ENCODE measurements at places on chromosomes 2 and 18.
A peak's percentile ranks its signal among the peaks of the same experiment; 100 is the strongest.

- no peak for DNase-seq
Observed at GRCh38 chr2:47070155-47070919, 84.8 kb downstream of the STPG4 start.

- DNase-seq, result peak; percentile 62
Observed at GRCh38 chr2:44952143-44952805, 10.8 kb downstream of the SIX3 start.

DNA sequence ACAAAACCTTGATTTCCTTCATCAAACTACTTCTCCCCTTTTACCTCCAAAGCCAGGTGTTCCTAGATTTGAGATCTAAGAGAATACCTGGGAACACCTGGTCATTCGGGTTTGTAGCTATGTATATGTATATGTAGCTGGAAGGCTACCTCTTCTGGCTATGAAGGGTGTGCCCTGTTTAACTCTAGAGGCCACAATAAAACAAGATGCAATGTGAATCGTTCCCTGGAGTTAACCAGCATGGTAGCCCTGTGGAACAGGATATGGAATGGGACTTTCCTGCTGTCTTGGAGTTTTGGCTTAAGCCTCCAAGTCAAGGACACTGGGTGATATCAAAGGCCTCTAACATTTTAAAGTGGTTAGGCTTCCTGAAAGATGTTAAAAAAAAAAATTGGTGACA is 17.7 kb upstream of the NFU1 start:
- DNase-seq, result no peak

GRCh38 chr18:74524097-74524496 is 10.2 kb upstream of the CNDP1 start:
- DNase-seq, result no peak

DNA sequence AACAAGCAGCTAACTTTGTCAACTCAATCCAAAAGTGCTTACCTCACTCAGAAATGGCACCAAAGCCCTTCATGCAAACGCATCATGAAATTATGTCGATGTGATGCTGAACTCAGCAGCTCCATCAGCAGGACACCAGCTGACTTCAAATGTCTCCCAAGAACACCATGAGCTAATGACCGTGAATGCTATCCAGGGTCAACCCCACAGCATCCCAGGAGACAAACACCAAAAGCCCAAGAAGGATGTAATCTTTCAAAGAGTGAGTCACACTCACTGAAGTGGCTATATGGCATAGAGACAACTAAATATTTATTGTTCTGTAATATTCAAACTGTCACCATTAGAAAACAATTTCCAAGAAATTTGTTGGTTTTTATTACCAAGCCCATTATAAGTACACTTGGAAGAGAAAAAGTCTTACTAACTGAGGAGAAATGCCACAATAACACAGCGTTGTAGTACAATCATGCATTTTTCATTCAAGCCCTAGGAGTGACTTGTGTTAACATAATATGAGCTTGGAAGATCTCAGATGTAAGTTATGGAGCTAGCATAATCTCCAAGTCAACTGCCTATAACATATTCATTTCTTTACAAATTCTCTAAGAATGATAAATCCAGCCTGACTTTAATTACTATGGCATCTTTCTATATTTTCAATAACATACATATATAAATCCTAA is 165.0 kb upstream of the CCDC68 start:
- no peak for DNase-seq

DNA sequence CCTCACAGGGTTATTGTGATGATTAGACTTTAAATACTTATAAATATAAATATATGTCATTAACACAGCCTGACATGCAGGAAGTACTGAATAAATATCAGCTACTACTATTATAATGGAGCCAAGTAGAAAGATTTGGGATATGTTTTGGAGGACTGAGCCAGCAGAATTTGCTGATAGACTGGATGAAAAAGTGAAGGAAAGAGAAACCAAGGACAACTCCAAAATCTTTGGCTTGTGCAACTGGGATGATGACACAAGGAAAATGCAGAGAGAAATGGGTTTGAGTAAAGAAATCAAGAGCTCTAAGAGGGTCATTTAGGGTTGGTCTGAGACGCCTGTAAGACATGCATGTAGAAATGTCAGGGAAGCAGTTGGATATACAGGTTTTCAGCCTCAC is 15.6 kb downstream of the ADD2 start:
- no peak for DNase-seq

- DNase-seq, result no peak
Observed at GRCh38 chr2:10350761-10351160, 48.1 kb downstream of the HPCAL1 start.

DNA sequence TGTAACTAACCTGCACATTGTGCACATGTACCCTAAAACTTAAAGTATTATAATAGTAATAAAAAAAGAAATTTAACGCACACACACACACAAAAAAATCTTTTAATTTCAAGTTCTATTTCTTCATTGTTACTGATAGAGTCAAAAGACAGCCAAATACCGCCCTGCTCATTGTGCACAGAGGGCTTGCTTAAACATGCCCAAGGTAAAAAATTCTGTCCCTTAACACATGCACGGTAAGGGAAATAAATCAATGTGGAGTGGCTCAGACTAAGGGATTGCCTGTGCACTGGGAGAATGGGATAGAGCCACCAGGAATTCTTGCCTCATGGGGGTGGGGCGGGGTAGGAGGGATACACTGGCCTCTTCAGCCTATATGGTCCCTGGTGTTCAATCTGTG is 468.0 kb downstream of the NUP35 start:
- DNase-seq, result no peak

DNA sequence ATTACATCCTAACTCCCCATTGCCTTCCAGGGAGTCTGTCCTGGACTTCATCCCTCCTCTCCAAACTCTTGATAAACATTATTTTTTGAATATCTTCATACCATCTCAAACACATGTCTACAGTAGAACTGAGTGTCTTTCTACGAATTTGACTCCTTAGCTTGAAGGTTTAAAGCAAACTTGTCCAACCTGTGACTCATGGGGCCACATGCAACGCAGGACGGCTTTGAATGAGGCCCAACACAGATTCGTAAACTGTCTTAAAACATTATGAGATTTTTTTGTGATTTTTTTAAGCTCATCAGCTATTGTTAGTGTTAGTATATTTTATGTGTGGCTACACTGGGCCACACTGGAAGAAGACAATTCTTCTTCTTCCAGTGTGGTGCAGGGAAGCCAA is 98.1 kb downstream of the PARD3B start:
- DNase-seq, result no peak

DNA sequence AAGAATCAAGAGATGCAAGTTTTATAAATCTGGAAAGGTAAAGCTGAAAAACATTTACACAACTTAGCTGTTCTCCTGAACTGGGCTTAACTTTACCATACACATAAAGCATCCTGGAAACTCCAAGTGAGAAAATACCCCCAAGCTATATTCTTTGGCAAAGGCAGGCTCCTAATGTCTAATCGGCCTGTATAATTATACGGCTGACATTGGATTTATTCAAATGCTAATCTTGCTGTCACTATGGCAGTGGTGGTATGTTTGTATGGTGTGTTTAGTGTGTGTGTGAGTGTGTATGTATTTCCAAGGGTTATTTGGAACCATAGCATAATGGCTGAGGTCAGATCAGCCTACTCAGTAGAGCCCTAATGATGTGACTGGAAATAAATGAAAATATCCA is 1031.8 kb upstream of the ZEB2 start:
- no peak for DNase-seq

DNA sequence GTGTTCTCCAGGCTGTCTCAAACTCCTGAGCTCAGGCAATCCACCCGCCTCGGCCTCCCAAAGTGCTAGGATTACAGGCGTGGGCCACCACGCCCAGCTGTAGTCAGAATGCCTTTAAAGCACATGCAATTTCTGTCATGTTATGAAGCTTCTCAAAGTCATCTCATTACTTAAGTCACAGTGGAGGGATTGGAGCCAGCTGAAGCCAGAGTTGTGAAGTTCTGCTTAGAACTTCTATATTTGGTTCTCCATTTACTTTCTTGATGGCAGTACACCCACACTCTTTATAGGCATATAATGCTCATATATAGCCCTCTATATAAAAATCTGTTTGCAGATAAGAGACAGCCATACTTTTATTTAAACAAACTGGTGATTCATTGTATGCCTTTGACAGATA is 68.8 kb upstream of the CWC22 start:
- no peak for DNase-seq

DNA sequence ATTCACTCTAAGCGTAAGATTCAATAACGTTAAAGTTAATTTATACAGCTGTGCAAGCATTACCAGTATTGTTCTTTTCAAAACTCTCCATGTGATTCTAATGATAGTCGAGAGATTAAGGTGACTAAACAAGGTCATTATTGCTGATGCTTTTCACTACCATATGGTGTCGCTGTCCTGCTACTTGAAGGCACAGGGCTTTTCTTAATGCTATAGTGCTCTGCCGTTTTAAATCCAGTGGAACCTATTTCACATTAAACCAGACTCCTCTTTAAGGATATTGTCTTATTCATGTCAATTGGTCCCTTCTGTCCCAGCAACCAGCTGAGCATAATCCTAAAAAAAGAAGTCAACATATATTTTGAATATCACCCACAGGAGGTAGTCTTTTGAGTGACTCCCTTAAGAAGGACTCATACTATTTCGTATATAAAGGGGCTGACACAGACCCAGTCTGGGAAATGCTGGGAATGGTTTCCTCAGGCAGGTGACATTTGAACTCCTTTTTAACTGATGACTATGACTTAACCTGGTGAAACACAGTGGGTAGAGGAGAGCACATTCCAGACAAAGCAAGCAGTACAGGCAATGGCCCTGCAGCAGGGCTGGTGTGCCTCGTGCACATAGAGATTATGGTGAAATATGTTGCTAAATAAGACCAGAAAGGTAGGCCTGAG is 53.9 kb upstream of the CYTIP start:
- no peak for DNase-seq

DNA sequence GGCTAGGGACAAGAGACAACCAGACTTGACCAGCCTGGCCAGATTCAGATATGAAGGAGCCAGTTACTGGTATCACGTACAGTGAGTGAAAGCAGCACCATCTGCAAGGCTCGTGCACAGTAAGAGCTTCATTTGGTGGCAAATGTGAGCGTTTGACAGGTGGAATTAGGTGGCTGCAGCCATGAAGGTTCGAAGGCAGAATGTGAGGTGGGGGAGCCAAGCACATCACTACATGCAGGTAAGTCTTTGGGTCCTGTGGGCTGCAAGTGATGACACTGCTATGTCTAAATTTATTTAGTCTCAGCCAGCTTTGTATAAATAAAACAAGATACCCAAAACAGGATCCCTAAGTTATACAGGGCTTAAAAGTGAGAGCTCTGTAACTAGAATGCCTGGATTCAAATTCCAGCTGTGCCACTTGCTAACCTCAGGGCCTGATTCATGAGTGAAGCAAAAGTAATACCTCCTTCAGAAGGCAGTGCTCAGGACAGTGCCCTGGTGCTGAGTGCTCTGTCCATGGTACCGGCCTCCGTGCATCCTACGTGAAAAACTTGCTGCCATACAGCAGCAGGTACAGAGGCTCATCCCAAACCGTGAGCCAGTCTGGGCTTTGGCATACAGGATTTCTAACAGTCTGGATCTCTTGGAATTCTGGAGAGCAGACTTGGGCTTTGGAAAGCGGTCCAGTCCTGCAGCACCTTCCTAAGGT is 18.6 kb downstream of the DDX18 start:
- DNase-seq, result no peak

- DNase-seq, result no peak
Observed at GRCh38 chr2:9238591-9239326, 32.1 kb downstream of the ASAP2 start.

GRCh38 chr18:48841381-48842258 is 109.1 kb downstream of the SMAD7 start:
- no peak for DNase-seq

DNA sequence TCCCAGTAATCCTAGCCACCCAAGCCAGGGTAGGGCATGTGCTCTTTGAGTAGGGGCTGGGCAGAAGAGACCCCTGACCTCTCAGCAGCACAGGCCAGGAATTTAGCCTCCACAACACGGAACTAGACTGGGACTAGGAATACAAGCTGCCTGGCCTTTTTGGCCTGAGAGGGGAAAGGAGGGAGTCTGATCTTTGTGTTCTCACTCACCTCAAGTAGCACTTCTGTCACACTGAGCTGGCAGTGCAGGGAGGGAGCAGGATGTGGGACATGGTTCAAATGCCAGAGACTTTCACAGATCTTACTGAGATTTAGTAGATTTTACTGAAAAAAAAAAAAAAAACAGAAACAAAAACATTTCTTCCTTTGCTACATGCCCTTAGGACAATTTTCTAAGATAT is 395.2 kb downstream of the CMPK2 start:
- DNase-seq, result no peak

DNA sequence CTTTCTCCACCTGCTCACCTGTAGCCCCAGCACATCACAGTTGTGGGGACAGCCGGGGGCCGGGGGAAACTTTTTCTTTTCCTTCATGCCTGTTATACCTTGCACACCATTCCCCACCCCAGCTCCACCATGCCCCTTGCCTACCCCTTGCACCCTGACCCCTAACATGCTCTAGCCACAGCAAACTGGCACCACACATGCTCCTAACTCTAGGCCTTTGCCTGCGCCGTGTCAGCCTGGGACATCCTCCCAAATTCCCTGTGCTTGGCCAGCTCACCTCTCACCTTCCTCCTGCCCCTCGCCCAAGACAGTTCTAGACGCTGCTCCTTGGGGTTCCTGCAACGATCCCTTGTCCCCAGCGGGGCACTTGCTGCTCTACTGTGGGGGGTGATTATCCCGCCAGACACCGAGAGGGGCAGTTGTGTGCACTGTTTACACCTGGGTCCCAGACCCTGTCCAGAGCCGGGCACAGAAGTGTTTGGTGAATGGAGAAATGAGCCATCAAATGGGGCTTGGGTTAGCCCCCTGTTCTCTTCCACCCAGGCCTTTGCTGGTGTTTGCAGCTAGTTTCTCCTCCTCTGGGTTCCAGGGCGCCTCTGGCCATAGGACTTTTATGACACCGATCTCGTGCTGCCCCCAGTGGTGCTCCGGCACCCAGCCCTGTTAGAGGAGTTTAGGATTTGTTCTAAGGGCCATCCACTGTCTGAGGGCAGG is 129.8 kb downstream of the CTIF start:
- DNase-seq, result no peak

DNA sequence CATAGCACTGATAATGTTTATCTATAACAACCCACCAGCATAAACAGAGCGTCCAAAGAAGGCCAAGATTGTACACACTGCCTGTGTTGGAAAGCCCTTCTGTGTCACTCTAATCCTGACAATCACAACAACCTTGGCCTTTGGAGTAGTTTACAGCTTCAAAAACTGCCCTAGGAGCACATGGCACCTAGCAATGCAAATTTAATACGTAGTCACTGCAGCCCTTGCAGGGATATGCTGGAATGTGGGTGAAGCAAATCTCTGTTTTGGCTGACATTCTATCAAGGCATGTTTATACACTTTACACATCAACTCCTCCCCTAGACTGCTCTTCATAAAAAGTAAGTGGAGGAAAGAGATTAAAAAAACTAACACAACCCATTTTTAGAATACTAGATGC is 66.8 kb downstream of the GRB14 start:
- no peak for DNase-seq

- no peak for DNase-seq
Observed at GRCh38 chr2:60510713-60511112, 42.7 kb downstream of the BCL11A start.

All from stimulated activated CD4-positive, alpha-beta T cell treated with anti-CD3 and anti-CD28 coated beads, Interleukin-15, amount 100 ng/mL, for 24 hours (primary cell).